ENCODE measurements at places on chromosomes 5 and 9. TPM values are rescaled to one million over a fixed set of nuclear protein-coding genes. Genes with fewer than 3 reads are reported as not detected.
A peak's percentile ranks its signal among the peaks of the same experiment; 100 is the strongest.

DNA sequence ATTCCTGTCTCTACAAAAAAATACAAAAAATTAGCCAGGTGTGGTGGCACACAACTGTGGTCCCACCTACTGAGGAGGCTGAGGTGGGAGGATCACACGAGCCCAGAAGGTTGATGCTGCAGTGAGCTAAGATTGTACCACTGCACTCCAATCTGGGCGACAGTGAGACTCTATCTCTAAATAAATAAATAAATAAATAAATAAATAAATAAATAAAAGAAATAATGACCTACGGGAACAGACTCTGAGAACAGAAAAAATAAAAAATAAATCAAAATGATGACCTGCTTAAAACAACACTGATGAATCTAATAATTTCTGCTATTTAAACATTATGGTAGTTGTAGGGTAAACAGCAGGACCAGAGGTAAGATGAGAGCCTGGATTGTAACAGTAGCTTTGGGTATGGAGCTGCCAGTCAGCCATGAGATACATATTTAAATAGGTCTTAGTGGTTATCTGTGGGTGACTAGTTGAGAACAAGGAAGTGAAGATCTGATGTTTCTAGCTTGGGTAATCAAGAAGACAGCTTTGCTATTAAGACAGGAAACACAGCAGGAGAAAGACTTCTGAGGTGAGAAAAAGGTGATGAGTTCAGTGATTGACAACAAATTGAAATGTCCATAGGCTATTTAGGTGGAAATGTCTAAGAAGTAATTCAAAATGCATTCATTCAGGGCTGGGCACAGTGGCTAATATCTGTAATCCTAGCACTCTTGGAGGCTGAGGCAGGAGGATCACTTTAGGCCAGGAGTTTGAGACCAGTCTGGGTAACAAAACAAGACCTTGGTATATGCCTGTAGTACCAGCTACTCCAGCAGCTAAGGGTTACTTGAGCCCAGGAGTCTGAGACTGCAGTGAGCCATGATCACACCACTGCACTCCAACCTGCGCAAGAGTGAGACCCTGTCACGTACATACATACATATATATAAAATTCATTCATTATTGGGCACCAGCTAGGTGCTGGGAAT lies 11.0 kb downstream of the RNF145 start:
- DNase-seq, result no peak

GRCh38 chr5:92678640-92679039 lies 902.4 kb downstream of the NR2F1-AS1 start:
- no peak for DNase-seq

- peak; percentile 89 for DNase-seq
Measured at GRCh38 chr5:172775326-172776234, 4.6 kb upstream of the DUSP1 start.

DNA sequence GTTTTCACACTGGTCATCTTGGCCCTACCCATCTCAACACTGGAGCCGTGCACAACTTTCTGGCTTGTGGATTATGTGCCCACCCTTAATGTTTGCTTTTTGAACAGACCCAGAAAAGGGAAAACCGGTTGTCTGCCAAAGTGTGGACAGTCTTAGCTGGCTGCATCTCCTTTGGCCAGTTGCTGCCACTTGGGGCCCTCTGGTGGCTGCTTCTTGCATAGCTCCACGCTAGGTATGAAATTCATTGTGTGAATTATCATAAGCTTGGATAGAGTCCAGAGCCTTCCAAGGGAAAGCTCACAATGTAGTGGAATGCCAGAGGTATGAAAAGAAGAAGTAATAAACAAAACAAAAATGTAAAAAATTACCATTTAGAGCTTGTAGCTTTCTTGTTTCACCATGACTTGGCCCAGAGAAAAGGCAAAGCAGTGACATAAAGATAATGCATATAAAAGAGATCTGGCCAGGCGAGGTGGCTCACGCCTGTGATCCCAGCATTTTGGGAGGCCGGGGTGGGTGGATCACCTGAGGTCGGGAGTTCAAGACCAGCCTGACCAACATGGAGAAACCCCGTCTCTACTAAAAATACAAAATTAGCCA lies 12.5 kb upstream of the SLC36A3 start:
- peak; percentile 76 for DNase-seq

GRCh38 chr5:150116667-150117400 lies 30.5 kb upstream of the CSF1R start:
- DNase-seq, result no peak

DNA sequence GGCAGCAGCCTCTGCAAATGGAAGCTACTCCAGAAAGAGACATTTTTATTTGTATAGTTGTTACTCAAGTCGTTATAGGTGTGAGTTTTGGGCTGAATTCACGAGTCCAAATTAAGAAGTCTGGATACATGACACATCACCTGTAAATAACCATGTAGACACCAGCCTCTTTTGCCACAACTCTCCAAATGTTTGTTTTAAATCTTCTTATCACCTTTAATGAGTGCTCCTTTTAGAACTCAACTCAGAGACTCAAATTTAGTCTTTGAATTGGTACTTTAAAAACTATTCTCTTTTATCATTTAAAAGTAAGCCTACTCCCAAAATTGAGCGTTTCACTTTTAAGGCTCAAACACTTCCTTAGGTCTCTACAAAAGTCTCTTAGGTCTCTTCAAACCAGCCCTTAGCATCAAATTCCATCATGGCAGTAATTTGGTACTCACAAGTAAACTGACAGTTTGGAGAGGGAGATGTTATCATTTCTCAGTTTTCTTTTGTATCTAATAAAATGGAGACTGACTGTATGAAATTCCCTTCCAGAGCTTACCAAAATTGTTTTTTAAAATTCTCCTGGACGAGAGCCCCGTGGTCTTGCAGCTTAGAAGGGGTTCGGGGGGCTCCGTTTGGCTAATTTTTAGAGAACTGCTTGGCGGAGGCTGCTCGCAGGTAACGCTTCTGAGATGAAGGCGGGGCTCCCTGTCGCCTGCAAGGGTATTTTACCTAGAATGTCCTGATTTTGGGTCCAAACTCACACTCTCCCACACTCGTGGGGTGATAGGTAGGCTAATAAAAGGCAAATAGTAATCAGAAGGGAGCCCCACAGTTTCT lies 194.6 kb downstream of the MEF2C start:
- no peak for DNase-seq

- no peak for DNase-seq
Measured at GRCh38 chr9:36100532-36100931, 36.0 kb upstream of the GLIPR2 start.

GRCh38 chr5:169757016-169757415 lies 119.9 kb downstream of the DOCK2 start:
- DNase-seq, result no peak

DNA sequence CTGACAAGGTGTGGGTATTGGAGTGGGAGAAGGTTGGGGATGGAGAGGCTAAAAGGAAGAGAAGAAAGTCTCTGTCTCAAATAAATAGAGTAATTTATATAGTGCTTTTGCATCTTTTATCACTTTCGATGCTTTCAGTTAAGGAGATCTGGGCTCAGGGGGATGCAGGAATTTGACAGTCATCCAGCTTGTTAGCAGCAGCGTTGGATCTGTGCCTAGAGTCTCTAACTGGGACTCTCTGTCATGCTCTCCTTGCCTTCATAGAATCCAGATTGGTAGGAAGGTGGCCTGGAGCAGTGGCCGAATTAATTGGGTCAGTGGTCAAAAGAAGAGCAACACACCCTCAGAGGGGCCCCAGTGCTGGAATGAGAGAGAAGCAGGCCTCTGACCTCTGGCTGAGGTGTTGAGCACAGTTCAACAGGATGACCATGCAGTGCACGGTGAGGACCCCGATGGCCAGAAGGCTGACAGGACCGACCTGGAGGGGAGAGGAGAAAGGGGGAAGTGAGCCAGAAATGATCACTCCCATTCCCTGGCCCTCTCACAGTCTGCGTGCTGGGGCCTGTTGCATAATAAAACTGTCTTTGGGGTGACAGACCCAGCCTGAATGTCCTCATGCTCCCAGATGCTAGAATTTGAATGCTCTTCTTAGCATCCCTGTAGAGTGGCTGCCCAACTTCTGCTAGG lies 7.6 kb downstream of the SLC36A3 start:
- DNase-seq, result no peak

DNA sequence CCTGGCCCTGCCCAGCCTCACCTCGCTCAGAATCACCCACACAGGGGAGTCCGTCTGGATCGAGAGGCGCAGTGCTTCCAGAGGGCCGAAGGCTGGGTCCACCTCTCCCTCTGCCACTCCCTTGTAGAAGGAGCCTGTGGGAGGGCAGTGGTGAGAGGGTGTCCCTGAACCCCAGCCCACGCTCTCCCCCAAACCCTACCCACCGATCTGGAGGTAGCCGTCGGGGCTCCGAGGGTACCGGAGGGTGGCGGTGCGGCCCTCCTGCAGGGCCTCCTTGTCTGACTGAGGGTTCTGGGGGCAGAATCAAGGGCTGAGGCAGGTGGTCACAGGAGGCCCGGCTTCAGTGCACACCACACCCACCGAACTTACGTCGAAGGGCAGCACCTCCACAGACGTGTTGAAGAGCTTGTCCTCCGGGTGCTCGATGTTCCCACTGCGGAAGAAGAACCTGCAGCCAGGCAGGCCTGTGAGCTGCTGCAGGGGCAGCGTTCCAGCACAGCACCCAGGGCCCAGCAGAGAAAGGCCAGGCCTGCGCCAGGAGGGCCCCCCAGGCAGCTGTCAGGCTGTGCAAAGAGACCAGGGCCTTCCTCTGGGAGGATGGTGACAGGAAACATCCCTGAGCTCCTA lies 4.5 kb downstream of the LTC4S start:
- DNase-seq, result no peak

DNA sequence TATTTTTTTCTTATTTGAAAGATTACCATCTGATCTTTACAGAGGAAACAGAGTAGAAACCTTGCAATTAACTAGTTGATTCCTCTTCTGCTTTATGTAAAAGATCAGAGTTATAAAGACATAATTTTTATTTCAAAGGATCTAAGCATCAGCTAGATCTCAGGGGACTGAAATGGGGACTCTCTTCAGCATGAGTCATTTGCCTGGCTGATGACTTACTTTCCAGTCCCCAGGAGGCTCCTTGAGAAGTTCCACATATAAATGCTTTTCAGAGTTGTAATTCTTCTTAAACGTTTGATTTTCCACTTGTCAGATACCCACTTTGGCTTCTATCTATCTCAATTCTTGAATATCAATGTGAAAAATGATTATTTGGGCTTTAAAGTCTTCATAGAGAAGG lies 389.4 kb downstream of the RAB3C start:
- no peak for DNase-seq

DNA sequence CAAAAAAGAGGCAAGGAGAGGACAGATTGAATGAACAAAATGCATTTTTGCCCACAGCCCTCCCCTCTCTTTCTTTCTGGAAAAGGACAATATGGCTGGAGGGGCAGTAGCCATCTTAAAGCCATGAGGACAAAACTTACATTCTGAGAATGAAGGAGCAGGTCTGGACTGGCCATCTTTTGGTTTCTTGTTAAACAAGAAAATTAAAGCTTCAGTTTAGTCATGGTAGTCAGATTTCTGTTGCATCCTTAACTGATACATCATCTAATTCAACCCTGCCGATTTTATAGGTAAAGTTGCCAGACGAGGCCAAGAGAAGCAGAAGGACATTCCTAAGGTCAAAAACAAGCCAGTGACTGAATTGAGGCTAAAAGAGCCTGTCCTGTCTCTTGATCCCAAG lies 31.5 kb upstream of the INSYN2B start:
- DNase-seq, result no peak

DNA sequence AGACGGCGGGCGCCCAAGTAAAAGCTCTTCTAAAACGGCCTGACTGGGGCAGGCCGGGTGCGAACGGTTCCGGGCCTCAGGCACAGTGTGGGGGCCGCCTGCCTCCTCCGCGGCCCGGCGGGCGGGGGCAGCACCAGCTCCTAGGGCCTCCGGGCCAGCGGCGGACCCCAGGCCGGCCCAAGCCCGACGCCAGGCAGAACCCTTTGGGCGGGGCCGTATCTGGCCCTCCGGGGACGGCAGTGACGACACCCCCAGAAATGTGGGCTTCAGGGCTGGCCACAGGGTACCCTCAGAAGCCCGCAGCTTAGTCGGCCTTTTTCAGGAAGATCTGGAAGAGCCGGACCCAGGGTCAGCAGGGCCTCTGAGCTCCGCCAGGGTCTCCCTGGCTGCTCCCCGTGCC lies 4.0 kb downstream of the LTC4S start:
- DNase-seq, result no peak

DNA sequence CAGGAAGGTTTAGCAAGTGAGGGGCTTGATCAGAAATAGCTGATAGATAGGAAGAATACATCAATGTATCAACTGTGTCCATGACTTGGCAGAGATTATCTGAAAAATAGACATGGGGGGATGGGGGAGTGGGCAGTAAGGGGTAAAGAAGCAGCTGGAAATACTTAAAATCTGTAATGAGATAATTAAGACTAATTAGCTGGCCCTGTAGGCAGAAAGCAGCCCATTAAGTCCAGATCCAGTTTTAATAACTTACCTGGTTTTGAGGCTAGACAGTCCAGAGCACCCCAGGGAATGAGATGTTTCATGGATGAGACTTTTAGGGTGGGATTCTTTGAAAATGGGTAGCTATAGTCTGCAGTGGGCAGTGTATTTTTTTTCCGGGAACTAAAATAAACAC lies 116.9 kb upstream of the TLX3 start:
- no peak for DNase-seq

GRCh38 chr5:141869040-141869439 lies 9.2 kb downstream of the PCDH1 start:
- DNase-seq, result no peak

- DNase-seq, result no peak
Measured at GRCh38 chr5:61332358-61332749, 296 bp downstream of the ZSWIM6 start.

The IGIP gene
- total RNA-seq, result 19.1 TPM

The ANKRD18B gene
- total RNA-seq, result not detected

The PCSK5 gene
- 43.2 TPM for total RNA-seq

The COL15A1 gene
- total RNA-seq, result 20.7 TPM

The C1QTNF2 gene
- total RNA-seq, result not detected

The RABEPK gene
- total RNA-seq, result 19.9 TPM

The PTGER4 gene
- total RNA-seq, result 41.7 TPM

The CBY3 gene
- total RNA-seq, result not detected

The RFX3 gene
- 8.0 TPM for total RNA-seq

The SRA1 gene
- total RNA-seq, result 26.2 TPM

The SH2D3C gene
- total RNA-seq, result 20.8 TPM

The RNF224 gene
- not detected for total RNA-seq

The TXNDC8 gene
- total RNA-seq, result not detected

All from omental fat pad (tissue), 4 donors.